Osteoblast (primary cell): ENCODE measurements at places on chromosomes 4 and X. TPM values are rescaled to one million over a fixed set of nuclear protein-coding genes. Genes with fewer than 3 reads are reported as not detected.
A peak's percentile ranks its signal among the peaks of the same experiment; 100 is the strongest.

The CT47B1 gene
- total RNA-seq, result not detected in 2 replicates

DNA sequence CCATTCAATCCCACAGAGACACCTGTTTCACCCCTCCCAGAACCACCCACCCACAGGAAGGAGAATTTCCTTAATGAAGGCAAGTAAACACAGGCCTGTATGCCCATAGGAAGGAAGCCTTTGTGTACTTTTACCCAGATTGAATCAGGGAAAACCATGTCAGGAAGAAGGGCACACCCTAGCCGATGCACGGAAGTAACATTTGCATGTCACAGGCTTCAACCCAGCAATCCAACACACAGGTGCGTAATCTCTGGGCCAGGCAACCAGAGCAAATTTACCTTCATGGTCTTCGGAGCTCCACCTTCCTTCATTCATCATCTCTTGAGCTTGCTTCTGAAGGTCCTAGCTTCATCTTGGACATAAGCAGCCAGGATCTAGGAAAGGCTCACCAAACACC, 206.3 kb downstream of the SHROOM3 start:
- no peak overlapping the region for H3K27ac ChIP-seq
- H3K36me3 ChIP-seq, result peaks cover 4% of the 10 kb centered on the region
- no peak for DNase-seq
- H3K4me3 ChIP-seq, result no peak overlapping the region
- no peaks in the 10 kb centered on the region for H3K27me3 ChIP-seq

DNA sequence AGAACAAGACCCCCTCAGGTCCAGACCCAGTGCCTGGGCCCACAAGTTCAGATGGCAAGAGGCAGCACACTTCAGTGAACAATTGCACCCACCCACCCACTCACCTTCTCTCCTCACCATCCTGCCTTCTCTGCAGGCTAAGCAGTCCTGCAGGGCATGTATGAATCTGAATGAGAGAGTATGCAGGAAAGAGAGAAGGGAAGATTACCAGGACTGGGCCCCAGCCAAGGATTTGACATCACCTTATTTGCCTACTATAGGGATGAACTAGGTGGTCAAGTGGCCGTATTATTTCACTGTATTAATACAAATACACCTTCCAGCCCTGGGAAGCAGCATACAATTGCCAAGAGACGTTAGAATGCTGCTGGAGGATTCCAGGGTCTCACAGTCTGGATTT, 2.1 kb upstream of the ZNF141 start:
- H3K27ac ChIP-seq, result no peak overlapping the region
- H3K27me3 ChIP-seq, result no peaks in the 10 kb centered on the region
- no peak overlapping the region for H3K4me3 ChIP-seq
- H3K36me3 ChIP-seq, result no peaks in the 10 kb centered on the region
- DNase-seq, result peak; percentile 39
- peaks cover 7% of the 10 kb centered on the region for H3K4me1 ChIP-seq

The TDO2 gene
- 0.88 and 1.4 TPM in 2 replicates for total RNA-seq

The HPSE gene
- 0.29 and 0.36 TPM in 2 replicates for total RNA-seq

- H3K27me3 ChIP-seq, result no peaks in the 10 kb centered on the region
- no peak overlapping the region for H3K4me3 ChIP-seq
- H3K4me1 ChIP-seq, result no peaks in the 10 kb centered on the region
- no peaks in the 10 kb centered on the region for H3K36me3 ChIP-seq
- H3K27ac ChIP-seq, result no peak overlapping the region
Observed at GRCh38 chr4:31674313-31674947, 954.3 kb downstream of the PCDH7 start.
